ENCODE measurements at places on chromosomes 5 and 9. TPM values are rescaled to one million over a fixed set of nuclear protein-coding genes. Genes with fewer than 3 reads are reported as not detected.

DNA sequence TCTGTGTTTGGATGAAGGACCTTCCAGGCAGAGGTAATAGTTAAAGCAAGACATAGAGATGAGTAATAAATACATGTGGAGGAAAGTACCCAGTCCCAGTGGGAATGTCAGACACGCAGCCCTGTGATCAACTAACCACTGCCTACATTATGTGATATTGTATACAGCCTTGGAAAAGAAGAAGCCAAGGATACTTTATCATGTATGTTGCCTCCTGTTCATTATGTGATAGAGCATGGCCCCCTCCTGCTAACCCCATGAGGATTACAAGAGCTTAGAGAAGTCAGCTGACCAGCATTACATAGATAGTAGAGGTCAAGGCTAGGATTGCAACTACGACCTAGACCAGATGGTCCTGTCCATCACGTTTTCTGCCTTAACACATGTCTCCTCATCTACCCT lies 497.0 kb upstream of the TNC start:
- no peak for ATAC-seq

- ATAC-seq = no peak
These were observed 396.5 kb downstream of the ADGRV1 start for GRCh38 chr5:90955001-90955635.

- ATAC-seq = peak; percentile 32
These were observed 40.0 kb upstream of the ORM1 start for GRCh38 chr9:114282926-114283325.

DNA sequence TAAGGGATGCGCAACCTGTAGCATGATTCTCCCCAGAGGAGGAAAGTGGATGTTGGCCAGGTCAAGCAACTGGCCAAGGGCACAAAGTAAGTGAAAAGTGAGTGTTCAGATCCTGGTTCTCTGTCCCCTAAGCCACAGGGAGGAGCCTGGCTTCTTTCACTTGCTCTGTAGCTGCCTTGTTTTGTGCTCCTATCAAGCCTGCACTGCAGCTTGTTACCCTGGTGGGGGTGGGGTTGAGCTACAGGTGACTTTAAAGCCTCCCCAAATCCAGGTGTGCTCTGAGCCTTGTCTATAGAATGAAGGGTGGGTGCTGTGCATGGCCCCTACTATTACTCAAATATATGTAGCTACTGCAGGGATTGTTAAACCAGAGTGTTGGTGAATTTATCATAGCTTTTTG lies 32.9 kb downstream of the RALGPS1 start:
- no peak for ATAC-seq

- ATAC-seq = peak; percentile 3
These were observed 22.4 kb downstream of the GOLGA2 start for GRCh38 chr9:128253140-128253990.

GRCh38 chr5:57327561-57328367 lies 153.9 kb downstream of the GPBP1 start:
- peak; percentile 5 for ATAC-seq

DNA sequence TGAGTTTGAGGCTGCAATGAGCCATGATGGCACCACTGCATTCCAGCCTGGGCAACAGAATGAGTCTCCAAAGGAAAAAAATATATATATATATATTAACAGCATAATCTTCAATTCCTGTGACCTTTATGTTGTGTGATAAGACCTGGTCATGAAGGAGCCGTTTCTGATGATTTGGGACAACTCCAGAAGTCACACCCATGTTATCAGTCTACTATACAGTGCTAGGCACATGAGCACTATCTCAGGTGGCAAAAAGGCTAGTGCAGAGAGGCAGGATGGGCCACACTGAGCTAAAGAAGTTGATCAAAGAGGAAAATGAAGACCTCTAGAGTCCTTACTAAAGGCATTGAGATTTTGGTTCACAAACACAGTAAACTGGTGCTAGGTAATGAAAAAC lies 205.0 kb upstream of the RAD23B start:
- ATAC-seq = no peak

- no peak for ATAC-seq
These were observed 27.5 kb downstream of the ARL15 start for GRCh38 chr5:54282876-54283275.

- ATAC-seq = no peak
These were observed 184.4 kb upstream of the MEF2C start for GRCh38 chr5:89067362-89067761.

MLANA gene
- total RNA-seq = 5.9 TPM

HTR4 gene
- 0.17 TPM for total RNA-seq

EPB41L4B gene
- total RNA-seq = 1.8 TPM

SYK gene
- total RNA-seq = 0.14 TPM

SIT1 gene
- total RNA-seq = not detected

Measured in motor neuron (in vitro differentiated cells).